ENCODE measurements at places on chromosomes 3 and 15.

DNA sequence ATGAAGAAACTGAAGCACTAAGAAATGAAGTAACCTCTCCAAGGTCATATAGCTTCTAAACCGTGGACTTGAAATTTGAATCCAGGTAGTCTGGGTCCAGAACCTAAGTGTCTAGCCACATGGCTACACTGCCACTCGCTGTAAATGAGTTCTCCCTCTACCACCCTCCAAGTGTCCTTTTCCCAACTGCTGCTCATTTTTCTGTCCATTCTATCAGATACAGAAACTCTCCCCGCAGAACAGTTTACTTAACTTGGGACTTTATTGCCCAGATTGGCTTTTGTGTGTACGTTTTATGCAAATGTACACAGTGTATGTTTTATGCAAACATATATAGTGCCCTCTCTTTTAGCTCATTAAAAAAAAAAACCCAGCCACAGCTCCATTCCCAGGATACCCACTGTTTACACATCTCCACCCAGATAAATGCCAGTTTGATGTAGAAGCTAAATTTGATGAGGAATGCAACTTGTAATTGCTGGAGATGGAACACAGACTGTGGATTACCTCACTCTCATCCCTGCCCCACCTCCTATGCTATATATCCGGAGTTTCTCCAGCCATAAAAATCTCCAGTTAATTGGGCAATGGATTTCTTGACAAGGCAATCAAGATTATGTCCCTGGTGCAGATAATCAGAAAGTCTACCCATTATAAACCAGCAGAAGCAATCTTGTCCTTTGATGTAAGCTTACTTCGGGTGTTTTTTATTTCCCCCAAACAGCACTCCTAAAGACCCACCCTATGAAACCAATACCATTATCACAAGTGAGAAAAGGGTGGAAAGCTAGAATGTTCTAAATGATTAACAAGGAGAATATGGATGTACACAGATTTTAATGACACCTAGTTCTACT, 42.0 kb downstream of the THBS1 start:
- no peak for DNase-seq

GRCh38 chr3:130963878-130964277, 62.7 kb downstream of the ASTE1 start:
- DNase-seq: no peak

GRCh38 chr3:89098964-89099585, 8.3 kb upstream of the EPHA3 start:
- no peak for DNase-seq

DNA sequence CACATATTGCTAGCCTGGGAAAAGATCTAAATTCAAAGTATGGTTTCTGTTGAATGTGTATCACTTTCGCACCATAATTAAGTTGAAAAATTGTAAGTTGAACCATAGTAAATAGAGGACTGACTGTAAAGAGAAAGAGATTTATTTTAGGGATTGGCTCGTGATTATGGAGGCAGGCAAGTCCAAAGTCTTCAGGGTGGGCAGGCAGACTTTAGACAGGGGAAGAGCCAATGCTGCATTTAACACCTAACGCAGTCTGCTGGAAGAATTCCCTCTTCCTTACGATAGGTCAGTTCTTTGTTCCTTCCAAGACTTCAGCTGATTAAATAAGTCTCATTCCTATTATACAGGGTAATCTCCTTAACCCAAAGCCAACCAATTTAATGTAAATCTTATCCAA, 15.8 kb downstream of the C3orf85 start:
- DNase-seq: no peak

- no peak for DNase-seq
These were observed 173.7 kb downstream of the CDIN1 start for GRCh38 chr15:36753173-36753572.

DNA sequence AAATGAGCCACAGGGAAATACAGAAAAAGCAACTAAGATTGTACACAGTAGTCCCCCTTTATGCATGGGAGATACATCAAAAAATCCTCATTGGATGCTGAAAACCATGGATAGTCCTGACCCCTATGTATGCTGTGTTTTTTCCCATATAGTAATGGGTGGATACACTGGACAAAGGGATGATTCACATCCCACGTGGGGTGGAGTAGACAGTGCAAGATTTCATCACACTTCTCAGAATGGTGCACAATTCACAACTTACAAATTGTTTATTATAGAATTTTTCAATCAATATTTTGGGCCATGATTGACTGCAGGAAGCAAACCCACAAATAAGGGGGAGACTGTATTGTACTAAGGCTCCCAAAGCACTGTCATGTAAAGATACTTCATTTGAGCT, 224.4 kb upstream of the STRIT1 start:
- DNase-seq: no peak

- no peak for DNase-seq
These were observed 42.9 kb upstream of the NEO1 start for GRCh38 chr15:73009066-73010056.

All from CMK (cell line).